ENCODE measurements at places on chromosomes 7 and 10. TPM values are rescaled to one million over a fixed set of nuclear protein-coding genes. Genes with fewer than 3 reads are reported as not detected.

Gene CYP3A7
- total RNA-seq, result 0.35 TPM

Gene TAS2R5
- 5.3 TPM for total RNA-seq

Gene UBE2D1
- 17.9 TPM for total RNA-seq

Gene FEZF1
- total RNA-seq, result not detected

Gene AGR3
- 1.1 TPM for total RNA-seq

Gene CLRN3
- 6.5 TPM for total RNA-seq

Gene LDB1
- 77.7 TPM for total RNA-seq

Gene SLC26A4
- total RNA-seq, result 3.2 TPM

Gene SVIL
- total RNA-seq, result 132 TPM

Gene NPFFR1
- total RNA-seq, result 0.06 TPM

Gene SORBS1
- total RNA-seq, result 45.0 TPM

Gene HOXA13
- not detected for total RNA-seq

Gene CUTC
- 16.8 TPM for total RNA-seq

Gene ASIC3
- total RNA-seq, result 0.76 TPM

Gene NUTM2A
- total RNA-seq, result 2.7 TPM

Gene PILRA
- 6.1 TPM for total RNA-seq

All from metanephros (tissue), 2 donors.